ENCODE measurements at places on chromosomes 13 and 19.
A peak's percentile ranks its signal among the peaks of the same experiment; 100 is the strongest.

DNA sequence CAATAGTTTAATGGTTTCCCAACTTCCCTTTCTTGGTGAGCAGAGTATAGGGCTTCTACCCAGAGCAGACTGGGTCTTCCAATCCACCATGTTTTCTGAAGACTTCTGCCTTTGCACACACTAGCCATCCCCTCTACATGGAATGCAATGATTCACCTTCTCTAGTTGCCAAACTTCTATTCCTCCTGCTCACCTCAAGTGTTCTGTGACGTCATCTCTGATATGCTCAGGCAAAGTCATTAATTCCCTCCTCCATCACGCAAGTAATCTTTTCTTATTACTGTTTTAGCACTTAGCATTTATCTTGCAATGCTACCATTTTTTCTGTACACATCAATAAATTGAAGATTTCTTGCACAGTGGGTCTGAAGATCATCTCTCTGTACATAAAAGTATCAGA lies 174.2 kb downstream of the RBM26 start:
- no peak for DNase-seq

DNA sequence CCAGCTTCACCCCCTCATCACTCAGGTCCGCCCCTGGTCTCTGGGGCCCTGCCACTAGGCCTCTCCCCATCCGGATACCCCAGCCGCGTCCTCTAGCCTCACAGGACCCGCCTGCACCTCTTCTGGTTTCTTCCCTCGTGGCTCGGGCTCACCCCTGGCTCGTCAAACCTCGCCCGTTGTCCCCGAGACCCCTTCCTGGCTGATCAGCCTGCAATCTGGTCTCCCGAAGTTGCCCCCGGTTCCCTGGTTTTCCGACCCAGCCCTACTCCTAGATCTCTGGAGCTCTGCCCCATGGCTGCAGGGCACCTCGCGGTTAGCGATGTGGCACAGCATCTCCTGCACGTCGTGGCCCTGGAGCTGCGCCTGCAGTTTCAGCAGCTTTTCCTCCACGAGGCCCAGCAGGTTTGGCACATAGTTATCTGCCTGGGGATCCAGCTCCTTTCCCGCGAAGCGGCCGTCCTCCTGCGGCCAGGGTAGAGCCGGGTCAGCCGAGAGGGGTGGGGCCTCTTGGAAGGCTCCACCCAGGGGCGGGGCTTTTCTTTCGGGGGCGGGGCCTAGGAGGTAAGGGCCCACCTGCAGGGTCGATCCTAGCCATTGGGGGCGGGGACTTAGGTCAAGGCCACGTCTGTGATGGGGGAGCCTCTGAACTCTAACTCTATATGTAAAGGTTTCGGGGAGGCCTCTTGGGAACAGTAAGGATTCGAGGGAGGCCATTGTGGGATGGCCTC lies 2.4 kb upstream of the RGL3 start:
- no peak for DNase-seq

GRCh38 chr13:40231751-40232150 lies 434.7 kb downstream of the FOXO1 start:
- DNase-seq = no peak

- no peak for DNase-seq
Observed at GRCh38 chr13:76148374-76148773, 512.2 kb downstream of the LMO7 start.

- no peak for DNase-seq
Observed at GRCh38 chr19:6856749-6857372, 30.5 kb upstream of the ADGRE1 start.

GRCh38 chr13:51697181-51697580 lies 106.8 kb downstream of the DHRS12 start:
- DNase-seq = peak; percentile 73

DNA sequence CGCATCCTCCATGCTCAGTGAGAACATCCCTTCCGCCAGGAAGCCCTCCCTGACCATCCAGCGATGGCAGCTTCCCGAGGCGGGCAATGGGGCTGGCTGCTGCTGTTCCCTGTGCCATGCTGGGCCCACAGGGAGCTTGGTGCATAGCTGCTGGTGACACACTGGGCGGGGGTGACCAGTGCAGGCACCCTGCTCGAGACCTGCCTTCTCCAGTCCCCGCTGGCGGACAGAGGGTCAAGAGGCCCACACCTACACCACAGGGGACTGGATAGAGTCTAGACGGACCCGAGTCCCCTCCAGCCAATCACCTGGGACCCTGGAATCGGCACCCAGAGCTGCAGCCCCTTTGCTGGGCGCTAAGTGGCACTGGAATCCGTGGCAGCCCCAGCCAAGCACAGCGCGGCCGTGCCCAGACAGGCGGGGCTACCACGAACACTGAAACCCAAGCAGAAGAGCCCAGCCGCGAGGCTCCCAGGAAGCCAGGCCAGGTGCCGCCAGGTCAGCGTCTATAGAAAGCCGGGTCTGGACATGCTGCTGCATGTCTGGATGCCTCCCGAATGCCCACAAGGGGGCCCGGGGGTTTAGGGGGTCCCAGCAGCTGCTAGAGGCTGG lies 9.0 kb upstream of the TBXA2R start:
- DNase-seq = no peak

- peak; percentile 82 for DNase-seq
Observed at GRCh38 chr13:74325106-74325505, 190.9 kb upstream of the KLF12 start.

GRCh38 chr19:50679177-50680125 lies 30.2 kb downstream of the C19orf81 start:
- DNase-seq = peak; percentile 42

DNA sequence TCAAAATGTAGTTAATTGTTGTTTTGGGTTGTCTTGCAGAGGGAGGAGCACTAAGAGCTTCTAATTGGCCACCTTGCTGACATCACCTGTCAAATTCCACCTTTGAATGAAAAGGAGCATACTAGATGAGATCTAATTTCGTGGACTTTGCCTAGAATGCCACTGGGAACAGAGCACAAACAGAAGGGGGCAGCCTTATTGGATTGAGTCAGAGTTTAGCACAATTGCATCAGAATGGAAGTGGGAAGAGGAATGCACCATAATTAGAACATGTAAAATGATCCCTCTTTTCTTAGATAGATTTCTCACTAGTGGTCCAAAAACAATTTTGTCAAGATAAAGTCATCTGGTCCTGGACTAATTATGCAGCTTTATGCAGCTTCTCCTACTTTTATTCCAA lies 1552.2 kb downstream of the PCDH9 start:
- peak; percentile 37 for DNase-seq

DNA sequence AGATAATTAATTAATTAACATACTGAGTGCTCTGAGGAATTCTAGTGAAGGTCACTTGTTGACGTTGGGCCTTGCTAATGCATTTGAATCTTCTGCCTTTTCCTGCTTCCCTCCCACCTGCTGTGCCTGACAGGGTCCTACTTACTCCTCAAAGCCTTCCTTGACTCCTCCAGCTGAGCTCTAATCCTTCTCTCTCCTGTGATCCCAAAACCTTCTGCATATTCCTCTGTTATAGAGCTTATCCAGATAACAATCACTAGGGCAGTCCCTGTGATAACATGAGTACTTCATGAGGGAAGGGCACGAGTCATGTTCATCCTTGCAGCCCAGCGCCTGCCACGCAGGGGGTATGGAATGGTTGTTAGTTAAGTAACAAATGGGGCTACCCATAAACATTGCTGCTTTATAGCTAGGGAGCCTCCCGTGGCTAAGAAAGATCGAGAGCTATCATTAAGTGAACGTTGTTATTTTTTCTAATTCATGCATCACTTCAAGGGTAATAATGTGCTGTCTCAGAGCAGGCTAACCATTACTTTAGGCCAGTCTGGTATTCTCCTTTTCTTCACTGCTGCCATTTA lies 19.1 kb upstream of the SPATA13 start:
- no peak for DNase-seq

GRCh38 chr13:40063703-40064102 lies 408.2 kb downstream of the COG6 start:
- DNase-seq = peak; percentile 32

- DNase-seq = peak; percentile 71
Observed at GRCh38 chr19:6092329-6093286, 17.7 kb downstream of the RFX2 start.

- DNase-seq = no peak
Observed at GRCh38 chr19:20607943-20608342, 42.4 kb upstream of the ZNF737 start.

- DNase-seq = no peak
Observed at GRCh38 chr13:106367361-106367971, 168.0 kb downstream of the EFNB2 start.
